CD4-positive, alpha-beta memory T cell (primary cell): ENCODE measurements at places on chromosomes 12 and 14.

- no peak for DNase-seq
Measured at GRCh38 chr14:101598571-101599233, 37.4 kb downstream of the DIO3 start.

DNA sequence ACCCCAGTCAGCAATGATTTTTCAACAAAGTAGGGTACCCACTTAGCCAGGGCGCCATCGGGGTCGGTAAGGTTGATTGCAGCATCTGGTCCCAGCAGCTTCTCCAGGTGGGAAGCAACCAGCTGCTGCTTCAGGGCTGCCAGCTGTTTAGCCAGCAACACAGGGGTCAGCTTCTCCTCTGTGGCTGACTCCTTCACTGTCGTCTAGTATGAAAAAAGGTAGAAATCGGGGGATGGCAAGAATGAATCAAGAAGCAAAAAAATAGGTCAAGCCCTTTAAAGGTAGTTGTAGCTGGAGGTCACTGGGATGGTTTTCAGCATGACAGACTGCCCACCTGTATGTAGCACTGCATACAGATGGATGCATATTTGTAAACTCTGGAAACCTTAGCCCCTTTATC lies 11.6 kb downstream of the MBD6 start:
- DNase-seq: no peak

DNA sequence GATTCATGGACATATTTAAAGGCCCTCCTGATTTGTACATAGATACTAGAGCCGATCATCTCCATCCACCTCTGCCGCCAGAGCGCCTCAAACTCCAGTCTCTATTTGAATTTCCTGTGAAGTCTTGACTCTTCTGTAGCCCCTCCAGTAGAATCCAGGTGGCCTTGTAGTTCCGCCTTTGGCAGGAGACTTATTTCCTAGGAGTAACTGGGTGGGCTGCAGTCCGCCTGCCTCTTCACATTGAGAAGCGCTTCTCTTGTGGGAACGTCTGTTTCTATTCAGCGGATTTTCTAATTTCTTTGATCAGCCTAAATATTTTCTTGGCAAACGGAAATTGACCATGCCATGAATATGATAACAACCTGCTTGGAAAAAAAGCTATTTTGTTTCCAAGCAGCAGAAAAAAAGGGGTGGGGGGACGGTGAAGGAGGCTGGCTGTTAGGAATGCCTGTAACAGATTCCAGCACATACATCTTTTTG lies 9.0 kb upstream of the SIX1 start:
- no peak for DNase-seq

- no peak for DNase-seq
Measured at GRCh38 chr14:61591862-61592261, 103.5 kb upstream of the HIF1A start.

GRCh38 chr14:81385419-81385818 lies 14.7 kb downstream of the STON2 start:
- DNase-seq: no peak

- no peak for DNase-seq
Measured at GRCh38 chr14:24260026-24260779, 2.8 kb downstream of the TGM1 start.

GRCh38 chr12:57765698-57766463 lies 997 bp downstream of the CYP27B1 start:
- DNase-seq: no peak

DNA sequence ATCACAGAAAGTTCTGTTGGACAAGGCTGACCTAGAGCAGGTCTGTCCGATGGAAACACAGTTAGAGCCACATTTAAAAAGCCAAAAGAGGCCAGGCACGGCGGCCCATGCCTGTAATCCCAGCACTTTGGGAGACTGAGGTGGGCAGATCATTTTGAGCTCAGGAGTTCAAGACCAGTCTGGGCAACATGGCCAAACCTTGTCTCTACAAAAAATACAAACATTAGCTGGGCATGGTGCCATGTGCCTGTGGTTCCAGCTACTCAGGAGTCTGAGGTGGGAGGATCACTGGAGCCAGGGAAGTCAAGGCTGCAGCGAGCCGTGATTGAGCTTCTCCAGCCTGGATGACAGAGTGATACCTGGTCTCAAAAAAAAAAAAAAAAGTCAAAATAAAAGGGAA lies 14.9 kb downstream of the UBE3B start:
- DNase-seq: no peak

- DNase-seq: no peak
Measured at GRCh38 chr12:52178984-52179383, 12.8 kb downstream of the KRT80 start.

DNA sequence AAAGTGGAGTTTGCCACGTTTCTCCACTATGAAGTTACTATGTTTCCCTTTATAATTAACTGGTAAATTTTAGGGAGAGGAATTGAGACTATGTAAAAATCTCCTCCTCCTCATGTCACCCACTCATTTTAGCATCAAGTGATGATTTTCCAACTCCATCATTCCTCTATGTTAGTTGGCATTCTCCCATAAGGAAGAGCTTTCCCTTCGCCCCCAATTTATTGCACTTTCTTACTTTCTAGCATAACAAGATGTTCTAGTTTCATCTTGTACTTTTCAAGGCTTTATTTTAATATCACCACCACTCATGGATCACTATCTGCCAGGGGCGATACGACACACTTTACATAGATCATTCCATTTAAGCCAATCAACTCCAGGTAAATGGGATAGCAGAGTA lies 97.1 kb downstream of the RPS6KA5 start:
- no peak for DNase-seq

DNA sequence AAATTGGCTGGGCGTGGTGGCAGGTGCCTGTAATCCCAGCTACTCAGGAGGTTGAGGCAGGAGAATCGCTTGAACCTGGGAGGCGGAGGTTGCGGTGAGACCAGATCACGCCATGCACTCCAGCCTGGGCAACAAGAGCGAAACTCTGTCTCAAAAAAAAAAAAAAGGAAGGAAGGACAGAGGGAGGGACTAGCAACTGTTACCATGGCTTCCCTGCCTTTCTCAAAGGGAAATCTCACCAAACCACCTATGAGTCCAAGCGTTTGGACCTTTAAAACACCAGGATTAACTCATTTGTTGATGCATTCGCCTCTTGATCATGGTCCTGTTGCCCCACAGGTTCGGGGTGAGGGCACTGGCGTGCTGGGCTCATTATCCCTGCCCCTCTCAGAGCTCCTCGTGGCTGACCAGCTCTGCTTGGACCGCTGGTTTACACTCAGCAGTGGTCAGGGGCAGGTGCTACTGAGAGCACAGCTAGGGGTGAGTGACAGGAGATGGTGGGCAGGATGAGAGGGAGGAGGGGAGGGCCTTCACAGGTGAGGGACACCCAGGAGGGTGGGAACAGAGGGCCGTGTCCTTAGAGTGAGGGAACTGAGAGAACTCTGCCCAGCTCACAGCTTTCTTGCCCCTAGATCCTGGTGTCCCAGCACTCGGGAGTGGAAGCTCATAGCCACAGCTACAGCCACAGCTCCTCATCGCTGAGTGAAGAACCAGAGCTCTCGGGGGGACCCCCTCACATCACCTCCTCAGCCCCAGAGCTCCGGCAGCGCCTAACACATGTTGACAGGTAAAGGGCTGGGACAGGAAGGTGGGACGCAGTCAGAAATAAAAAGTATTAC lies 10.2 kb upstream of the MYL6B start:
- DNase-seq: no peak

- DNase-seq: no peak
Measured at GRCh38 chr12:121446750-121447149, 46.8 kb downstream of the RNF34 start.

- no peak for DNase-seq
Measured at GRCh38 chr12:14258575-14258940, 106.9 kb upstream of the ATF7IP start.
